ENCODE measurements at places on chromosomes 1 and 21.

- no peak for DNase-seq
Observed at GRCh38 chr21:28737674-28738419, 254.8 kb downstream of the LTN1 start.

DNA sequence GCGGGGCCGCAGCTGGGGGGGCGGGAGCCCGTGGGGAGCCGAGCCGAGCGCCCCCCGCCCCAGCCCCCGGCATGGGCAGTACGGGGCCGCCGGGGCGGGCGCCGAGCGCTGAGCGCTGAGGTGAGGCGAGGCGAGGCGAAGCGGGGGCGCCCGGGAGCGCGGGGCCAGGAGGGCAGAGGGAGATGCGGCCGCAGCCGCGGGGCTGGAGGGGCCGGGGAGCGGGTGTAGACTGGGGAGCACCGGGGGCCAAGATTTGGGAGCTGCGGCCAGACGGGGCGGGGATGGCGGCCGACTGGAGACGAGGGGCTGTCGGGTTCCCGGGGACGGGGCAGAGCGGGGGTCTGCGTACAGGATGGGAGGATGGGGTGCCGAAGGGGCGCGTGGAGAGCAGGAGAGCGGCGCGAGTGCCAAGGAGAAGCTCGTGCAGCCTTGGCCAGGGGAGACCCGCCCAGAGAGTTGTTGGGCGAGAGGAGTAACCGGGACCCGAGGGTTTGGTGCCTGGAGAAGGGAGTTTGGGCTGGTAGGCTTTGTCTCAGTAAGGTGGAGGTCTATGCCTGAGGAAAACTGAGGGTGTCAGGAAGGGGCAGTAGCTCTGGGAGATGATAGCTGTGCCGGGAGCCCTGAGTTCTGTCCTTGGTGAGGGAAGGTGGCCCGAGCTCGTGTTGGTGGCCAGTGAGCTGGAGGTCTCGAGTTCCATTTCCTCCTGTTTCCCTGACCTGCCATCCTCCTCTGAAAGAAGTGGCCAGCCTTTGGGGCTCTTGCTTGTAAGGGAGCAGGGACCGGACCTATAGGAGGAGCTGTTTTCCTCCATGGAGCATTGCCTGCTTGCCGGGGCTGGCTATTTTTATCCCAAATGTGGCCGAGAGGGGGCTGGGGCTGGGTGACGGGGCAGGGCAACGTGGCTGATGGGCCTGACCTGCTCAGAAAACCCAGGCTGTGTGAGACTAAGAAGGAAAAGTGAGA is 539 bp downstream of the ATP8B2 start:
- DNase-seq, result peak; percentile 35

DNA sequence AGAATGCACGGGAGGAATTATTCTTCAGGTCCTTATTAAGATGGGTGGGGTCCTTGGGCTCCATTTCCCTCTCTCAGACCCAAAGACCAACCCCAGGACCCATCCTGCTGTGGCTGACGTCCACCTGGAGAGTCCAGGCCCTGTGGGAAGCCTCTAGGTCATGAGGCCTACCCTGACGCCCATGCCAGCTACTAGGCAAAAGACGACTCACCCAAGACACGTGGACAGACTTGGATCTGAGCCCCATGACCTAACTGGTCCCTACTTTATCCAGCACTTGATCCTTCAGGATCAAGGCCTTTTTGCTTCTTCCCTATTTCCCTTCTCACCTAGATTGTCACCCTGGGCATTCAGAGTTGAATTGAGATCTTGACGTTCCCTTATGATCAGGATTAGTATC is 56.0 kb upstream of the CASZ1 start:
- DNase-seq, result no peak

DNA sequence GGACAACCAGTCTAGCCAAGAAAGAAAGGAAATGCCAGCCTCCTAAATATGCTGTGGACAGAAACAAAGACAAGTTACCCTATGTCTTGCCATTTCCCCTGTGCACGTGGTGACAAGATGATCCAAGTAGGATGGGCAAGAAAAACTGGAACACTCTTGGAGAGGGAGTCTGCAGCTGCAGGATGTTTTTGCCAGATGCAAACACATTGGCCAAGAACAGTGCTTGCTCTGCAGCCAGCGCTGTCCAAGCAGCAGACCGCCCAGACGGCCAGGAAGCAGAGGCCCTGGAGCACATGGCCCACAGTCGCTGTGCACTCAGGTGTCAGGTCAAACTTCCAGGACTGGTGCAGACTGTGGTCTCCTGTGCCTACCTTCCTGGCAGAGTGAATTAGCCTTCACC is 189.3 kb downstream of the SLC35F3 start:
- no peak for DNase-seq

- DNase-seq, result no peak
Observed at GRCh38 chr1:98184856-98185255, 264.0 kb upstream of the DPYD start.

DNA sequence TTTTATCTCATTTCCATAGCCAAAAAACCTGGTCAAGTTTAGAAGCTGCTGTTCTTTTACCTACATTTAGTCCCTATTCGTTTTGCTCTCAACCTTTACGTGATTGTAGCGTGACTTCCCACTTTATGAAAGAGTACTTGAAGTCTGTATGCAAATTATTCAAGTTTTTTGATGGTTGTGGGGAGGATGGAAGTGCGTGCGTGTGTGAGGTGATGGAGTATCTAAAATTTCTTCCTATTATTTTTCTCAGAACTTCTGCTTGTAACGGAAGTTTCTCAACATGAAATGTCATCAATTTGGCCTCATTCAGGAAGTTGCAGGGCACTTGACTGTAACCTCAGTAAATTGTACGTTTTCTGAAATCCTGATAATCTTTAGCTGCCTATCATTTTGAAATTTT is 64.0 kb downstream of the SAMSN1 start:
- DNase-seq, result peak; percentile 82

Data from HL-60 (cell line).